ENCODE measurements at places on chromosomes 16 and 17. TPM values are rescaled to one million over a fixed set of nuclear protein-coding genes. Genes with fewer than 3 reads are reported as not detected.

DNA sequence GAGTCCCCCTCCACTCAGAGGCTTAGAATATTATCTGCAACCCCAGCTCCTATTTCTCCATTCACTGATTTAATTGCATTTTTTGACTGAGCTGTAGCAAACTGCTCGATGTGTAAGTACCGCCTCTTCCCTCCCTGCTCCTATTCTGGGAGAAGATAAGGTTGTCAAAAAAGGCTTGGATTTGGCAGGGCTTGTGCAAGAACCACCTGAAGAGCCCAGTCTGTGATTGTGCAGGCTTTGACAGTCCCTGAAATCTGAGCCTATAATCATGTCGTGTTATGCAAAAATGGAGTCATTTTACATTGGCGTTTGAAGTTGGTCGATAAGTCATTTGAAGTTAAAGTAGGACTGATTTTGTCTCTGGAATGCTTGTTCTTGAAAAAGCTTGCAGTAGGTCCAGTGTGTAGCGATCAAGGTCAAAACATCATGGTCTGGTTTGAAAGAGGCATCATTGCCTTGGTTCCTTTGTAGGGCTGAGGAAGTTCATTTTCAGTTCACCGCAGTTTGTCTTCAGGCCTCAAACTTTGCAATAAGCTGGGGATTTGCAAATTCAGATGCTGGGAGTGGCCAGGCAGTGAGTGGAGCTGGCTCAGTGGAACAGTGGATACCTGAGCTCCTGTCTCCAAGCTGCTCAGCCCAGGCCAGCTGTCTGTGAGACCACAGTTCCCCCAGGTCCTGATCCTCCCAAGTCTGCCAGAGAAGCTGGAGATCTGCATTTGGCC, 68.8 kb downstream of the KATNIP start:
- no peak for DNase-seq

DNA sequence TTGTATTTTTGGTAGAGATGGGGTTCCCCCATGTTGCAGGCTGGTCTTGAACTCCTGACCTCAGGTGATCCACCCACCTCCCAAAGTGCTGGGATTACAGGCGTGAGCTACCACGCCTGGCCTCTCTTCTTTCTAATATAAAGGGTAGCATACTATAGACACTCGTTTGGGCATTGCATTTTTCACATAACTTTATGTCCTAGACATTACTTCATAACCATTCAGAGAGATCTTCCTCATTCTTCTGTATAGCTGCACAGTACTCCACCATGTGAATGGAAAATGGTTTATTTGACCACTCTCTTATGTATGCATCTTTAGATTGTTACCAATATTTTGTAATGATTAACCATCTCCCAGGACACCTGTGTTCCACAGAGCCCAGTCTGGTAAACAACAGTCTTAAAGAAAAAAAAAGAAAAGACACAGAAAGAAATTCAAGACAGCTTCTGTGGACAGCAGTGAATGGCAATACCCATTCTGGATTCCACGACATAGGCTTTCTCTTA, 42.1 kb downstream of the TK2 start:
- no peak for DNase-seq

DNA sequence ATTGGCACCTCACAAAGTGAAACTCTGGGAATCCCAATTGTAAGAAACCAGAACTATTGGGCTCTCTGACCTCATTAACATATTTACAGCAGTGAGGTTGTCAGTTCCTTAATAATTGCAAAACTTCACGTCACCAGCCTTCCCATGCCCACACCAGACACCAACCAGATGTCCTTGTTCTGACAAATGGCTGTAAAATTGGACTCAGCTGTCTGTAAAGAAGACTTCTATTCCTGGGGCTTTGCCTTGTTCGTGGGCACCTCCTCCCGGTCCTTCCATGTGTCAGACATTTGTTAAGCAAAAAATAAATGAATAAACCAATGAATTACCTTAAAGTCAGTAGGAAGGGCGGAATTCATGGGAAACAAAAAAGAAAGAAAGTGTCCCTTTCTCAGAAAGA, 284.3 kb upstream of the CDH11 start:
- no peak for DNase-seq

GRCh38 chr17:44360826-44361225, 2.8 kb downstream of the FAM171A2 start:
- no peak for DNase-seq

- DNase-seq: no peak
These were observed 362.3 kb downstream of the PMP22 start for GRCh38 chr17:14902803-14903202.

DNA sequence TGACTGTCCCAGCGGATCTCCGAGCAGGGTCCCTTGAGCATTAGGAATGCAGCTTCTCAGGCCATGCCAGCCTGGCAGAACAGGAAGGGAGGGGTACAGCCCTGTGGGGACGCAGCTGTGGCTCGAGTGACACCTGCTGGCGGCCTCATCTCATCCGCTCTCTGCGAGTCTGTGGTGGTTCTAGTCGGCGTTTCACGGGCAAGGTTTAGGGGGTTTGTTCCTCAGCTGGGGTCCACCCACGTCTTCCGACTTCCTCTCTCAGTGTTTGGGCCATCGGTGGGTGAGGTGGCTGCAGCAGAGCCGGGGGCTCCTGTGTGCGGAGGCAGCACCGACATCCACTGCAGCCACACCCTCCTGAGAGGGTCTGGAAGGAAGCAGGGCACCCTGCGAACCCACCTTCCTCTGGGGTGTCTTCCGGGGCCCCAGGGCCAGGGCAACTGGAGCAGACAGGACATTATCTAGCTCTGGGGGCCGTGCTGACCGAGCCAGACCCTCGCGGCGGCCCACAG, 33.3 kb downstream of the JPH3 start:
- peak; percentile 53 for DNase-seq

DNA sequence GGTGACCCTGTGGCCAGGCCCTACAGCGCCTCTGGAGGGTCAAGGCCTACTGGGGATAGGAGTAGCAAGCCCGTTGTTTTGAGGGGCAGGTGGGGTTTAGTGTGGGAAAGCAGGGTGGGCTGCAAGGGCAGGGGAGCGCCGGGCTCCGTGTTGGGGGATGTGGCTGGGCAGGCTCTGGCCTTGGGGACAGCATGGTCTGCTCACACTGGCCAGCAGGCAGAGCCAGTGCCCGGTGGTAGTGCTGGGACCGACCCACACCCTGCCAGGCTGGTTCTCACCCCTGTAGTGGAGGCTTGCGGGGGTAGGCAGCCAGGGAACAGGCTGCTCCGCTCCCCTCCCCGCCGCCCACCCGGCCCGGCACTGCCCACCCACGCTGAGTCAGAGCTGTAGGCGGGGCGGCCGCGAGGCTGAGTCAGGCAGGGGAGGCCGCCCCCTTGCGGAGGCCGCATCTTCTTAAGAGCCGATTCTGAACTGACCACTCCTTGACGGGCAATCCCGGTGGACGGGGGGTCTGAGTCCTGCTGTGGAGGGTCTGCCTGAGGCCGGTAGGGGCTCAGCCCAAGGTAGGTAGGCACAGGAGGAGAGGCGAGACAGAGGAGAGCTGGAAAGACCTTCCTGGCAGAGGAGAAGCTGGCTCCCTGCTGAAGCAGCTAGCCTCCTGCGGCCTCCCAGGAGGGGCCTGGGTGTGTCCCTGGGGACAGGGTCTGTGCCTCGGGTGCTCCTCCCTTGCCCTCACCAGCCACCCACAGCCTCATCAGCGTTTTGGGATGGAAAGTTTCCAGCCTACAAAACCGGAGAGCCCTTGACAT, 62.4 kb downstream of the BAIAP2 start:
- no peak for DNase-seq

DNA sequence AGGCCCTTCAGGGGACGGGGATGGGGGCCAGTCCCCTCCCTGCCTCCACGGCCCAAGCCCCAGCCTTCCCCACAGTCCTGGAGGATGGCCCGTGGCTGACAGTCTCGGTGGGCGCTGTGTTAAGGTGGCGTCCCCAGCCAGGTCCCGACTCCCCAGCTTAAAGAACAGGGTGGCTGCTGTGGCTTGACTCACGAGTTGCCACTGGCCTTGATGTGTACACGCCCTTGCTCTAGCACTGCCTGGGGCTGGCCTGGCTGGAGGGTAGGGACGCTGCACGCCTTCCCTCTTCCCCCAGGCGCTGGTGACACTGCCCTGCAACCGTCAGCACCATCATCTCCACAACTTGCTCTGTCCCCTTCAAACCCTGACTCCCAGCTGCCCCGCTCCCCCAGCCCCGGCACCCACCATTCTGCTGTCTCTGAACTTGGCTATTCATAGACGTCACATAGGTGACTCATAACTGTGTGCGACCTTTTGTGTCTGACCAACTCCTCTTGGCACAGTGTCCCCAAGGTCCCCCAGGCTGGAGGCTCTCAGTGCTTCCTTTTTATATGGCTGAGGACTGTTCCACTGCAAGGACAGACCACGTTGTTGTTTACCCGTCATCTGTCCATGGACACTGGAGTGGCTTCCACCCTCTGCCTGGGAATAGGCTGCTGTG, 6.3 kb downstream of the GNPTG start:
- no peak for DNase-seq

DNA sequence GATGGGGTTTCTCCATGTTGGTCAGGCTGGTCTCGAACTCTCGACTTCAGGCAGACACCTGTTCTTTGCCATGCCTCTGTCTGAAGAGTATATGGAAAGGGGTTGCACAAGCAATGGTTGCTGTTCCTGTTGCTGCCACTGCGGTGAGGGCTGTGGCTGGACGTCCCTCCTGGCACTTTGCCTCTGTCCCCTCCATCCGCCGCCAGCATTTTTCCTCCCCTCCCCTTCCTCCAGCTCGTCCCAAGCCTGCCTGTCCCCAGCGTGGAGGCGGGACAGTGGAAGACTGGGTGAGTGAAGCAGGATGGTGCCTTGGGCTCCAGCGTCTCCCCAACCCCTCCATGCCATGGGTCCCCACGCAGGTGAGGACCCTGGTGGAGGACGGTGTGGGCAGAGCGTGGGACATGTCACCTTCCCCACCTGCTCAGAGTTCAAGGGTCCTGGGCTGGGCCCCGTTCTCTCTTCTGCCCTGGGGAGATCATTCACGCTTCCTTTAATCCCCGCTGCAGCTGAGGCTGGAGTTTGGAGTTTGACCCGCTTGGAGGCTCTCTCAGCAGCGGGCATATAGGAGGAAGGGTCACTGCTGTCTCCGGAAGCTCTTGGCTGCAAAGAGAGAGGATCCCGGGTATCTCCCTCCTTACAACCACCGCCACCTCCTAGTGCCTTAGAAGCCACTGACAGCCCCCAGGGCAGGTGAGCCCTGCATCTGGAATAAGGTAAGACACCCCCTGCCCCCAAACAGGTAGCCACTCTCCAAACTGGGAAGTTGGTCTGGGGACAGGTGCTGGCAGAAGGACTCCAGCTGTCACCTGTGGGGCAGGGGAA, at the start of gene SLC5A11:
TSS of gene SLC5A11 (plus strand) at position 238 of the 822 bp plus-strand sequence. CDS start 12,681 bp downstream, outside the sequence.
- DNase-seq: no peak

DNA sequence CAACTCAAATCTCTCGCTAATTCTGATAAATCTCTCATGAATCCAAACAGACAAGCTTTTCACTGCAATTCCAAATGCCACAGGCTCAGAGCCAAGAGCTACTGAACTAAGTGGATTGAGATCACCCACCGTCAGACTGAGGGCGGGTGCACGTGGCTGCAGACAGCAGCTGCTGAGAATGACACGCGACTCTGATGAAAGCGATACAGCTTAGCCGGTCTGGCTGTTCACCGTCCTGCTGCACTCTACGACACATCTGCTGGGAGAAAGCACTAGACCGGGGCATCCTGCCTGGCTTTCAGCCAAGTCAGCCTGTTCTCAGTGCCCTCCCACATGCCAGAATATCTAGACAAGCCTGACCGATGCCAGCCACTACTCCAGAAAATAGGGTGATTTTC, 42.6 kb downstream of the KLHDC4 start:
- no peak for DNase-seq

GRCh38 chr17:53687324-53687723, 135.4 kb upstream of the KIF2B start:
- no peak for DNase-seq

GRCh38 chr17:74390680-74391653, 23.7 kb downstream of the GPR142 start:
- DNase-seq: peak; percentile 18

DNA sequence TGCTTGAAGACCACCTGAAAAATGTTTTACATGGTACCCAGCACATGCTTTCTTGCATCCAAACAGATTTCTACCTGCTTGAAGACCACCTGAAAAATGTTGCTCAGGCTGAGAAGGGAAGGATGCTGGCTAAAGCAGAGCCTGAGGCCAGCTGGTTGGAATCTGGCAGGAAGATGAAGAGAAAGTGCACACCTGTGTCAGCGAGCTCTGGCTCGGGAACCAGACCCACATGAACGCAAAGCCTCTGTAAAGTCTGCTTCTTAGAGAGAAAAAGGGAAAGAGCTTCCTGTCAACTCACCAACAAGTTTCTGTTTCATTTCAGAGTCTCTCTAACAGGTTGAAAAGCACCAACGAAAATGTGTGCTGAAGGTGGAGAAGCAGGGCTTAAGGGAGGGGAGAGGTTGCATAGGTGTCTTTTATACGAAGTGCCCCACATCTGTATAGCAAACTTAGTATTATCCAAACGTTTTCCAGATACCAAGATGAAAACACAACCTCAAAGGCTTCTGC, 226.0 kb downstream of the TOX3 start:
- peak; percentile 51 for DNase-seq

- DNase-seq: no peak
These were observed 35.8 kb downstream of the SLC7A5 start for GRCh38 chr16:87833548-87833947.

GRCh38 chr17:72906306-72906705, 186.2 kb downstream of the SLC39A11 start:
- DNase-seq: no peak

DNA sequence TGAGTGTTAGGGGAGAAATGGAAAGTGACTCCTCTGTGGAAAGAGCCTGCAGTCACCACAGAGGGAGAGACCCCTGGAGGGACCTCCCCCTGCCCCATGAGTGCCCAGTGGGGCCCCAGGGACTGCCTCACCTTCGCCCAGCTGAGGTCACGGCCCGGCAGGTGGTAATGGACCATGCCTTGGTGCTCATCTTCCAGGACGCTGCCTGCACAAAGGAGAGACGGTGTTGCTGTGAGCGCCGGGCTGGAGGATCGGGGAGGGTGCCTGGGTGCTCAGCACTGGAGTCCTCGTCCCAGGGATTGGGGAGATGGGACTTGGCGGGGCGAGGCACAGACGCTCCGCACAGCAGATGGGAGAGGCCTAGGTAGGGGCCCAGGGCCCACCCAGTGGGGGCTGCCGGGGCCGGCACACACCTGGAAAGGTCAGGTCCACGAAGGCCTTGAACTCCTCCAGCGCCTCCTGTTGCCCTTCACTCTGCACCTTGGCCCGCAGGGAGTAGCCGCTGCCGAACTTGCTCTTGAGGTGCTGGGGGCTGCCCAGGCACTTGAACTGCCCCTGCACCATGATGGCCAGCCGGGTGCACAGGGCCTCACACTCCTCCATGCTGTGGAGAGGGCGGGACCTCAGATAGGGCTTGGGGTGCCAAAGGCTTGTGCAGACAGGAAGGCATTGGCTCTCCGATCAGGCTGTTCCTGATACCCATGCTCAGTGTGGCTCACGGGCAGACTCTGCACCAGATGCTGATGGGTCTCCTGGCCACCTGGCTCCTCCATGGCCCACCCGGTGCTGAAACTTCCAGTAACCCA, 9.7 kb upstream of the RNPS1 start:
- no peak for DNase-seq

GRCh38 chr16:70572926-70573270, 49.3 kb downstream of the SF3B3 start:
- no peak for DNase-seq

SLFN13 gene
- polyA plus RNA-seq: 2.9 TPM

BAIAP3 gene
- polyA plus RNA-seq: 110 TPM

AANAT gene
- polyA plus RNA-seq: 0.23 TPM

DUS1L gene
- polyA plus RNA-seq: 138 TPM

ZPBP2 gene
- not detected for polyA plus RNA-seq

SEPTIN12 gene
- polyA plus RNA-seq: 1.4 TPM

ATP2C2 gene
- polyA plus RNA-seq: 1.7 TPM

HS3ST3A1 gene
- polyA plus RNA-seq: not detected

Data from pancreas (tissue), 10 donors.